ENCODE measurements at places on chromosomes 1 and 21.
A peak's percentile ranks its signal among the peaks of the same experiment; 100 is the strongest.

- DNase-seq, result peak; percentile 93
Observed at GRCh38 chr1:40385437-40386358, 12.2 kb downstream of the SMAP2 start.

- DNase-seq, result no peak
Observed at GRCh38 chr1:111179968-111180533, 20.4 kb downstream of the DENND2D start.

GRCh38 chr1:119086830-119087229, 53.6 kb downstream of the WARS2 start:
- no peak for DNase-seq

DNA sequence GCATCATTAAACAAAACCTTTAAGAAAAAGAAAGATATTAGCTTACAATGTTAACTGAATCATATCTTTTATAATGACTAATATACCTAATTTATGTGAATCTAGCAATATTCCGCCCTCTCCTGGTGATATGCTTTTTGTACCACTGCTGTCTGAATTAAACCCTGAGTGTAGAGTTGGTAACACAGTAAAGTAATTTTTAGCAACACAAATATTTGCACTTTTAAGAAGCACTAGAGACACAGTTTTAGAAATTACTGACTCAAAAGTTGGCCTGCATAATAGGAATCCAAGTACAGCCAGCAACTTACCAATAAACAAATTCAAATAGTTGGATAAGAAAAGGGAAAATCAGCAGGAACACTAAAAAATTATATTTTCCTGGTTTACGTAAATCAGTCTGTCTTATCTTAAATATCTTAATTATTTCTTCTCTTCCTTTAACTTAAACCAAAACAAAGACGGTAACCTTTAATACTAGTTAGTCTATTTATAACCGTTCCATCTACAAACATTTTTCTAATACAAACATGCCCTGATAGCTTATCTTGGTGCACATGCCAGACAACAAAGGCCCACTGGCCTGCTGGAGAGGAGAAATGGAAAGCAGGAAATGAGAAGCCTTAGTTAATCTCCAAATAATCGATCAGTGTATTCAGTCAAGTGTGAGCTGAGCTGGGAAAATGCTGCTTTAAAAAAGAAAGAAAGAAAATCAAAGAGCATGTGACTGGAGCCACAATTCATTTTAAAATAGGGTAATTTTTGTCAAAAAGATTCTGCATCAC, 246.0 kb downstream of the RERE start:
- DNase-seq, result no peak

- DNase-seq, result peak; percentile 21
Observed at GRCh38 chr21:41768437-41769042, 1.7 kb upstream of the RIPK4 start.

- no peak for DNase-seq
Observed at GRCh38 chr1:20223106-20223505, 36.8 kb upstream of the PLA2G2C start.

DNA sequence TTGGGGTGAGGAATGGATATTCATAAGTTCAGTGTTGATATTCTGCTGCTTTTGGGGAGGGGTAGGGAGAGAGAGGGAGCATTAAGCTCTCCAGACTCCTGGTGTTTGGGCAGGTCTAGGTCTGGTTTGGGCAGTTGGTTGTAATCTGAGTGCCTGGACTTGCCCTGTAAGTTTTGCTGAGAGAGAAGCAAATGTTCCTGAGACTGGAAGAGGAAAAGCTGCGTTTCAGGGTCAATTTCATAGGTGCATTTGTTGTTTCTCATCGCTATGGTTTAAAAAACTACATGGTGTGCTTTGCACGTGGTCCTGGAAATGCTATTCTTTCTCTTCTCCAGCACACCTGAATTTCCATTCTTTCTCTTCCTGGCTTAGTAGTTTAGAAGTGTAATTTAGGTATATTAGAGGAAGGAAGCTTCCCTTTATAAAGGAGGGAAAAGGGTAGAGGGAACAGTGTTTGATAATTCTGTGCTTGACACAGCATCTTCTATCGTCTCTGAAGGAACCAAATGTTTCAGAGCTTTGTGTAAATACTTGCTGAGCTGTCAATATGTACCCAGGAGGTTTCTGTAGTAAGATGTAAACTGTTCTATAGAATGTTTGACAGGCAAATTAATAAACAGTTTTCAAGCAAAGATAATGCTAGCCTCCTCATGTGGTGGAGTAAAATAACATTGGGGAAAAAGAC, 6.3 kb downstream of the ARID1A start:
- DNase-seq, result no peak

- no peak for DNase-seq
Observed at GRCh38 chr1:115454837-115455511, 116.9 kb upstream of the NGF start.

- DNase-seq, result no peak
Observed at GRCh38 chr1:24374891-24375786, 38.4 kb downstream of the STPG1 start.

- no peak for DNase-seq
Observed at GRCh38 chr21:21084179-21084578, 86.0 kb downstream of the NCAM2 start.

GRCh38 chr1:107590900-107591622, 373.9 kb downstream of the VAV3 start:
- no peak for DNase-seq
